ENCODE measurements at places on chromosomes 5 and 9.

GRCh38 chr9:98530275-98530674, 178.5 kb downstream of the GABBR2 start:
- no peak for DNase-seq

GRCh38 chr9:132548751-132549640, 33.4 kb upstream of the BARHL1 start:
- DNase-seq: peak; percentile 12

- peak; percentile 4 for DNase-seq
Observed at GRCh38 chr5:50744776-50745175, 78.3 kb downstream of the PARP8 start.

DNA sequence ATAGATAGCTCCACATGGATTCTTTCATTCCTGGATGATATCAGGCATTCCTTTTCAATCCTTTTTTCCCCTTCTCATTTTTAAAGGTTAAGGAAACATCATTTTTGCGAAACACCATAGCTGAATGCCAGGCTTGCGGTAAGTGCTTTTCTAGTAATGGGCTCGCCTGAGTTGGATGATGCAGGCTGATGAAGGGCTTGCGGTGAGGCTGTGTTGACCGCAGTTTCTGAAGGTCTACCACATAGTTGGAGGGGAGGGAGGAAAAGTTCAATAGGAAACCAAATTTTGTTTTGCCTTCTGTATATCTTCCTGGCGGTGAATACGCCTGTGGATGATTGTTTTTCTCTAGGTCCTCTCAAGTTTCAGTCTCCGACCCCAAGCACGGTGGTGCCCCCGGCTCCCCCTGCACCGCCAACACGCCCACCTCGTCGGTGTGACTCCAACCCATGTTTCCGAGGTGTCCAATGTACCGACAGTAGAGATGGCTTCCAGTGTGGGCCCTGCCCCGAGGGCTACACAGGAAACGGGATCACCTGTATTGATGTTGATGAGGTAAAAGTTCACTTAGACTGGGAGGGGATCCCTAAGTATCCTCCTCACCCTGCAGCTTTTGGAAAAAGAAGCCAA, 24.3 kb downstream of the THBS4 start:
- no peak for DNase-seq

GRCh38 chr5:40386289-40386688, 293.4 kb upstream of the PTGER4 start:
- DNase-seq: no peak

- DNase-seq: no peak
Observed at GRCh38 chr5:146909255-146910068, 30.9 kb upstream of the PPP2R2B start.

DNA sequence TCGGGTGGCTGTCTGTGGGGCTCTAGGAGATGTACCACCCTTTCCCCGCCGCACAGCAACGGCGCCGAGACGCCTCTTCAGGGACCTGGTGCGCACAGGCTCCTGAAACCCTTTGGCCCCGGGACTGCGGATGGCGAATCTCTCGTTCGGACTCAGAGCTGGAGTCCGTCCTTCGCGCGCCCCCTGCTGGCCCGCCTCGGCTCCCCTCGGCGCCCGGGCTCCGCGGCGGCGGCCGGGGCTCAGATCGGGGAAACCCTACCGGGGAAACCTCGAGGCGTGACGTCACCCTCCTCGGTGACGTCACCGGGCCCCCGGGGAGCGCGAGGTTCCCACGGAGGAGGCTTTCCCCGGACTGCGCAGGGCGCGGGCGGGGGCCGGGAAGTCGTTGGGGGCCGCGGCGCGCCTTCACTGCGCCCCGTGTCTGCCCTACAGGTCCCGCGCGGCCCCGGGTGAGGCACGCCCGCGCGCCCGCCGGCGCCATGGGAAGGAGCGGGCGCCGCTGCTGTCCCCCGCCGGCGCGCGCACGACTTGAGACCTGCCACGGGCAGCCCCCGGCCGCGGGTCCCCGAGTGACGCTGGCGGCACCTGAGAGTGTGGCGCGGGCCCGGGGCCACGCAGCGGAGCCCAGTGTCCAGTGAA, 7.9 kb downstream of the PRR7 start:
- peak; percentile 89 for DNase-seq

GRCh38 chr5:41312478-41313060, 99.2 kb upstream of the C6 start:
- DNase-seq: no peak

DNA sequence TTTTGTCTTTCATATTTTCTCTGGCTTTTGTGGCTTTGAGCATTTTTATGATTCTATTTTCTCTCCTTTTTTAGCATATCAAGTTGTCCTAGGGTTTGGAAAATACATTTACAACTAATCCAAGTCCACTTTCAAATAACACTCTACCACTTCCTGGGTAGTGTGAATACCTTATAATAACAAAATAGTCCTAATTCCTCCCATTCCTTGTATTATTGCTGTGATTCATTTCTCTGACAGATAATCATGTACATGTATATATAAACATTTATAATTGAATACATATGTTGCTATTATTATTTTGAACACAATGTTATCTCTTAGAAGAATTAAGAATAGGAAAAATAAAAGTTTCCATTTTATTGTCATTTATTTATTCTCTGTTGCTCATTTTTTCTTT, 14.9 kb upstream of the ADAM19 start:
- no peak for DNase-seq

DNA sequence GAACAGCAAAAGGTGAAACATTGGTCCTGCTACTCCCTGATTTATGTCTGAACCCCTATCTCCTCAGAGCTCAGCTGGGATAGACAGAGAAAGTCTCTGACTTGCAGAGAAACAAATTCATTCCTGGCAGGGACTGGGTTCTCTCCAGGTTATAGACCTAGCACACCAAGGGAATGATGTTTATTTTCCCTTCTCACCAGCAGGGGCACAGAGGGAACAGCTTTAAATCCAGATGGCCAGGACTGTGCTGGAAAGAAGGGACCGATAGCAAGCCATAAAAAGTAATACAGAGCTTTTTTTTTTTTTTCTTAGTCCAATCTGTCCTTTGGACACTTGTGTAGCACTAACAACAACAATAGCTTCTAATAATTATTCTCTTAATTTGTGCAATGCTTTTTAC, 141.1 kb upstream of the C9orf72 start:
- DNase-seq: no peak

- peak; percentile 94 for DNase-seq
Observed at GRCh38 chr5:37738057-37738691, 101.7 kb downstream of the GDNF start.

- no peak for DNase-seq
Observed at GRCh38 chr9:134890155-134890495, 9.5 kb downstream of the FCN2 start.

DNA sequence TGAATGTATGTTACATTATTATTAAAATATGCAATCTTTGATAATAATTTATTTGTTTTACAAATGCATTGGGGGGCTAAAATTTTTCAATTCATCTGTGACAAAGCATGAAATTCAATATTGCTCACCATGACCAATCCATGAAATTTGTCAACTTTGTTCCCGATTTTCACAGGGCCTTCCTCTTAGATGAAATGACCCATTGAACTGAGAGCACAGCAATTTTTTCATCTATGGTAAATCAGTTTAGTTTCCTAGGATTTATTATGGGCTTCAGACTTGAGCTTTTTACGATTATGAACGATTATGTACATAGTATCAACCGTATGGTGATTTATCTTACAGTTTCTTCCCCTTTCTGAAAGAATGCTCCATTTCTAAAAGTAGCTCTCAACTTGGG, 157.3 kb downstream of the KIAA0825 start:
- no peak for DNase-seq

DNA sequence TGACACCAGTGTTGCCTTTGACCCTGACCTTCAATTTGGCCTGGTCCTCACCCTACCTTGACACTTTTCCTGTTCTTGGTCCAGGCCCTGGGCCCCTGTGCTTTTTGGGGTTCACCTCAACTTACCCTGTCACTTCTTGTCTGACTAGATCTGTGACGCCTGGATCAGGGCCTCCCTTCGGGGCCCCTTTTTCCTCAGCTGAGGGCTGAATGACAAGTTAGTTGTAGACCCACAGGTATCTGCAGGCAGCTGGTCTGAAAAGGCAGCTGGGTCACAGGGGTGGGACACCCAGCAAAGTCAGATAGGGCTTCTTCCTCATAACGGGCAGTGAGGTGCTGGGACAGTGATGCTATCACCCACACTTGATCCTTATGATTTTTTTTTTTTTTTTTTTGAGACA, 10.0 kb upstream of the MYORG start:
- no peak for DNase-seq

GRCh38 chr5:168477060-168477459, 9.2 kb upstream of the RARS1 start:
- peak; percentile 88 for DNase-seq

Data from cardiac fibroblast (primary cell).